GM12878 (cell line): ENCODE measurements at places on chromosomes 4 and X. TPM values are rescaled to one million over a fixed set of nuclear protein-coding genes. Genes with fewer than 3 reads are reported as not detected.

- no peak for DNase-seq
Observed at GRCh38 chrX:40237731-40238178, 140.0 kb upstream of the BCOR start.

- no peak for DNase-seq
Observed at GRCh38 chrX:26083093-26083492, 55.0 kb upstream of the MAGEB18 start.

DNA sequence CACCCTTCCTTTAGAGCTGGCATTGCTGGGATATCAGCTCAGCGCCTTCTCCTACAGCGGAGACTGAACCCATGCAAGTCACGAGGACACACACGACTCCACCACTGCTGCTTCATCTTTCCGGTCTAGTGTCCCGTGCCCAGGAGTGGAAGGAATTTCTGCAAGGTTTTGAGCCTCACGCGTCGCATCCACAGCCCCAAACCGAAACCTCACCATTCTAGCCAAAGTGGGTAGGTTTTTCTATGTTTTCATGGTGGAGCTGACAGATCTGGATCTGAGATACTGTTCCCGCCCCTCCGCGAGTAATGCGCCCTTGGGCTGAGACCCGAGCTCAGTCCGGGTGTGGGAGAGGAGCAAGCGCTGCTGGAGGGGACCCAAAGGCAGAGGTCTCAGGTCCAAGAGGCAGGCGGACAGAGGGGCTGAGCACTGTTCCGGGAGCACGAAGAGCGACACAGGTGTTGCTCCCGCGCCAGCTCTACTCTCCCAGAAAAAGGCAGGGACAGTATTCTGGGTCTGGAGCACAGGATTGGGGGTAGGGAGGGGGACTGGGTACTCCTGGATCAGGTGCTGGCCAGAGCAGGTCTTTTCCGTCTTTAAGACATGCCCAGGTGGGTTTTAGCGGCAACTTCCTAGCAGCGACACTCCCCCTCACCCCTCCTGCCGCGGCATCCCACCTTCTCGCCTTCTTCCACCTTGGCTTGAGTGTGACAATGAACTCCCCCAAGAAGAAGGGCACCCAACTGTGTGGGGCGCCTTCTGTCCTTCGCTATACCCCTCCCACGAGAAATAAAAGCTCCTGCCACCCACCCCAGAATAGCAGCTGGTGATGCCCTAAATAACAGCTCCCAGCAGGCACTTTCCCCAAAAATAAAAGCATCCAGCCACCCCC lies 1.8 kb downstream of the EPHA5 start:
- DNase-seq, result no peak

The MAGEA10 gene
- not detected in 2 replicates for total RNA-seq

DNA sequence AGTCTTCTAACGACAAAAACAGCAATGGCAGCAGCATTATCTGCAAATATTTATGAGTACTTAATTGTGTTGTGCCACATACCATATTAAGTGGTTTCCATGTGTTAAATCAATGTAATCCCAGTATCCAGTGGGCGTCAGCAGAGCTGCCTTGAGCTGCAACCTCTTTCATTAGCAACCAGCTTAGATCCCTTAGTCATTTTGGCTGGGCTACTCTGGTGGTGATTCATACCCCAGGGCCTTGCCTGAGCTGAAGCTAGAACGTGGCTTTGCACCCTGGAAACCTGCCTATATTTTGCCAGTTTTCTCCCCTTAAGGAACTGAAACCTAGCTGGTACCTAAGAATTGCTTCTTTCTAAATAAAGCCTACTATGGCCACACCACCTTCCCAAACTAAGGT lies 474.3 kb upstream of the FTHL17 start:
- no peak for DNase-seq

The FIP1L1 gene
- total RNA-seq, result 59.8 and 62.1 TPM in 2 replicates

GRCh38 chrX:120269373-120270035 lies 18.9 kb downstream of the ZBTB33 start:
- no peak for DNase-seq

The CXCR3 gene
- total RNA-seq, result 45.4 and 48.2 TPM in 2 replicates

- DNase-seq, result no peak
Observed at GRCh38 chrX:45379236-45379635, 178.6 kb upstream of the DIPK2B start.

GRCh38 chr4:84258905-84259830 lies 239.9 kb downstream of the NKX6-1 start:
- peak; percentile 37 for DNase-seq

- no peak for DNase-seq
Observed at GRCh38 chrX:32966821-32967355, 244.5 kb downstream of the DMD start.

GRCh38 chr4:82524570-82525152 lies 37.1 kb downstream of the TMEM150C start:
- no peak for DNase-seq

- DNase-seq, result no peak
Observed at GRCh38 chr4:11908712-11909111, 480.0 kb upstream of the HS3ST1 start.

The MAOA gene
- 0.37 and 0.51 TPM in 2 replicates for total RNA-seq

The MAGEC3 gene
- total RNA-seq, result not detected in 2 replicates

- DNase-seq, result no peak
Observed at GRCh38 chrX:95678679-95679078, 1006.0 kb upstream of the DIAPH2 start.

The STATH gene
- total RNA-seq, result not detected in 2 replicates

DNA sequence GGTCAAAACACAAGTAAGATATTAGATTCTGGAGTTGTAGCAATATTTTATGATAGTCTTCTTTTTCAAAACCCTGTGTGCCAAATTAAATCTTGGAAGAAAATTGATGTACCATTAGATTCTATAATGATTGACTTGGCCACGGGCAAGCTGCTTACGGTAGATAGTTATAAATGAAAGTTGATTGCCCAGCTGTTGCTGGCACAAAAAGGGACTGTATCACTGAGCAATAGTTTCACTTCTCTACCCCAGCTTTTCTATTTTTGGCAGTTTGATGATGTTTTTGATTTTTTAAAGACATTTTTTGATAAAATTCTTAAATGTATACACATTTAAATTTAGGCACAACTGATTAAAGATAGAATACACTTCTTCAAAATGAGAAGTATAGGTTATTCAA lies 333.3 kb downstream of the TRAM1L1 start:
- DNase-seq, result no peak

DNA sequence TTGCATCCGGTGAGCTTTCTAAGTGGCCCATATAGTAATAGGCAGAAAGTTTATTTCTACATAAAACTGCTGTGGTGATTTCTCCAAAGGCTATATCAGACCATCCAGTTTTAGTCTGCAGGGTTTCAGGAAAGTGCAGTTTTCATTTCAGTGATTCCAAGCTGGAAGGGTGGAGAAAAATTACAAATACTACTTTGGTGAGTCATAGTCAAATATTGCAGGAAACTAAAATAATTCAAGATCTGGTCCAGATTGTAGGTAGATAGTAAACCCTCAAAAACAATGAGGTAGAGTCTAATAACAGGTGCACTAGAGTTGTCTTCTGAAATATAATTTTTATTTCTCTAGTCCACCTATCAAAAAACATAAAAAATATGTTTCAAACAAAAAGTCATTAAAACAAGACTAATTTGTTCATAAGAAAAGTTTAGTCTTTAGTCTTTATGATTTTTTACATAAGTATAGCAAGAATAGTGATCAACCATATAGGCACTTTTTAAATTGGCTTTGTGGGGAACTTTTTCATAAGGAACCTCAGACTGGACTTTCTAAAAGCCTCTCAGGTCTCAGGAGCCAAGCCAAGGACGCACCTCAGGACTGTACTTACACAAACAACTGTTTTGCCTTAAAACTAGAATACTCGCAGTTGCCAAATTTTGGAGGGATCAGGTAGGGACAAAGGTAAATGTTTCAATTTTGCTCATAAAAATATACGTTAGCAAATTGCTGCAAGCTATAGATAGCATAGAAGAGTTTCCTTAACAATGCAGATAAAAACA lies 101.8 kb upstream of the TLR3 start:
- DNase-seq, result no peak

DNA sequence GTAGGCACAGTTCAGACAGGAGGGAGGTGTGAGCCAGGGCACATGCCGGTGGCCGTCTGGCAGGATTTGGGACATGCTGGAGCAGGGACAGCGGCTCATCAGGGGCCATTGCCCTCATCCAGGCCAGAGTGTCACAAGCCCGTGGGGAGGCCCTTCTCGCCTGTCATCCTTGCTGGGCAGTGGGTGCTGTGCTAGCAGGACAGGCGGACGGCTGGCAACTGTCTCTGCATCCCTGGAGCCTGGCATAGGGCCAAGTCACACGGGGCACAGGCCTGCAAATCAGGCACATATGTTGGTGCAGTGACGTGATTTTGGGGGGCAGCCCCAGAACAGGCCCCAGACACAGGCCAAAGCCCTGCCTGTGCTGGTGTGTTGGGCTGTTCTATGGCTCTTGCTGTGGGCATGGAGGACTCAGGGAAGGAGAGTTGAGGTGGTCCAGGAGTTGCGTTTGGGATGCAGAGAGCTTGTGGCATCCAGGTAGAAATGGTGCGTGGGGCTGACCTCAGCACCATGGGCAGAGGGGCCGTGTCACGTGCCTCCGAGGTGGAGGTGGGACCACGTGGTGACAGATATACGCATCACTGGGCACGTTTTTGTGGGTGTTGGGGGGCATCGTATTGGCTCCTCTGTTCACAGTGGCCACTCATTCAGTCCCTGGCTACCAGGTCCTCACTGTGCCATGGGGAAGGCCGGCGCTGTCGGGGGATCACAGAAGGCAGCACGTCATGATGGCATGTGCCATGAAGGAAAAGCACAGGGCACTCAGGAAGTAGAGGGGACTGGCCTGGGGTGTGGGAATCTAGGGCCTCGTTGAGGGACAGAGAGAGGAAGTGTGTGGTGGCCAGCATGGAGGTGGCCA lies 14.6 kb upstream of the MSANTD1 start:
- no peak for DNase-seq

- no peak for DNase-seq
Observed at GRCh38 chrX:109776432-109776831, 43.4 kb upstream of the ACSL4 start.

DNA sequence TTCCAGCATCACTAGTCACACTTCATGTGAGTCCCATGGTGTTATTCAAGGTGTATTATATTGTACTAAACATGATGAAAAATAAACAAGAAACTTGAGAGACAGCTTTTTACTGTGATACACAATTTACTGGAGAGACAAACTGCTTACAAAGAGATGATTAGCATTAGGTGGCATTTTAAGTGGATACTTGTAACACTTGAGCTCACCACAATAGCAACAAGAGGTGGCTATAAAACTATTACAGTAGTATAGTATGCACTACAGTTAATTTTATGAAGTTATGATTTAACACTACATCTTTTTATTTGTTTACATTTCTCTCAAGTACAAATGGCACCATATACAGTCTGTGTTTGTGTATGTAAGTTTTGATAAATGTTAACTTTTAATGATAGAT lies 246.6 kb downstream of the PARM1 start:
- DNase-seq, result no peak

The TENM3 gene
- total RNA-seq, result 0.26 and 0.35 TPM in 2 replicates

- DNase-seq, result no peak
Observed at GRCh38 chr4:173735049-173735448, 205.0 kb upstream of the HAND2 start.

The TMEM255A gene
- total RNA-seq, result 1.5 and 1.6 TPM in 2 replicates

- DNase-seq, result no peak
Observed at GRCh38 chr4:56655209-56655626, 25.9 kb downstream of the HOPX start.

DNA sequence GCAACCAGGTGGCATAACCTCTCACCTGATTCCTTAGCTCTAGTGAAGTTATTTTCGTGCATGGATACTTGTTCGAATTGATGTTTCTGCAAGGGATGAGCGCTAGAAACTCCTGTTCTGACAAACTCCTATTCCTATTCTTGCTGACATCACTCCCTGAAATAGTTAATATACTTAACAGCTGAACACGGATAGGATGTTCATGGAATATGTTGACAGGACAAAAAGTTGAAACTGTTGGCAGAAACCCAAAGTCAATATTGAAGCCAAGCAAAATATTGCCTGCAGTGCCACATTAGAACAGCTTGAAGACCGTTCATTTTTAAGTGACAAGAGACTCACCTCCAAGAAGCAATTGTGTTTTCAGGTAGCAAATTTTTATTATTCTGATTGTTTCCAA lies at the start of gene KLKB1:
Gene KLKB1 (plus strand): TSS at position 287 of the 400 bp plus-strand sequence. CDS start 689 bp downstream, outside the sequence.
- no peak for DNase-seq

DNA sequence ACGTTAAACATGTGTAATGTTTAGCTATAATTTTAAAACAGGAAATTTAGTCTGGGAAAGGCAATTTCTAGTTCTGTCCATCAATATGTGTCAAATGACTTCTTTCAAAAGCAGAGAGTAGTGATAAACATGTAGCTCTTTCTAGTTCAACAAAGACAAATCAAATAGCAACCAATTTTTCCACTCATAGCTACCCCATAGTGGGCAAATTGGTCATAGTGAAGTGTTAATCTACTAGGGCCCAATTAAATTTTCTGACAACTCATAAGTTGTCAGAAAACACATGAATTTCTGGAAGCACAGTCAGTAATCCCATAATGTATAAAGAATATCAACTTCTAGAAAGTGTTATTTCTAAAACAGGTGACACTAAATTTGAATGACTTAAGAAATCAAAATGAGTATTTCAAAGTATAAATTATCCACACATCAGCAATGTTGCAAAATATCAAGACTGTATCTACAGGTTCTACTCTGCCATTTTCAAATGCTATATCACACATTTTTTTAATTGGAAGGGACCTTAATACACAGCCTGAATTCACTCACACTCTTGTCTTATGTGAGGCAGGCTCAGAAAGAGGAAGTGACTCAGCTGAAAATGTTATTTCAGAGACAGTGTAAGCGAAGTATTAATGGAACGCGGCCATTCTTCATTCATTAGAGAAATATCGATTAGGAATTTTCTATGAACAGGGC lies 7.7 kb downstream of the OCIAD2 start:
- peak; percentile 7 for DNase-seq
